Activated CD4-positive, alpha-beta T cell treated with anti-CD3 and anti-CD28 coated beads, Interleukin-2, amount 50 U/mL, for 48 hours (primary cell): ENCODE measurements at places on chromosomes 7 and 10.
A peak's percentile ranks its signal among the peaks of the same experiment; 100 is the strongest.

- no peak for DNase-seq
Observed at GRCh38 chr7:1703441-1703840, 33.4 kb downstream of the ELFN1 start.

- no peak for DNase-seq
Observed at GRCh38 chr10:122140941-122141623, 130.0 kb upstream of the BTBD16 start.

GRCh38 chr10:87508837-87509236 lies 4.1 kb downstream of the MINPP1 start:
- no peak for DNase-seq

- peak; percentile 57 for DNase-seq
Observed at GRCh38 chr10:100653957-100654781, 91.2 kb upstream of the PAX2 start.

- DNase-seq = no peak
Observed at GRCh38 chr10:70109064-70109729, 23.4 kb downstream of the AIFM2 start.

- DNase-seq = peak; percentile 43
Observed at GRCh38 chr7:617614-618538, 98.2 kb upstream of the PDGFA start.

DNA sequence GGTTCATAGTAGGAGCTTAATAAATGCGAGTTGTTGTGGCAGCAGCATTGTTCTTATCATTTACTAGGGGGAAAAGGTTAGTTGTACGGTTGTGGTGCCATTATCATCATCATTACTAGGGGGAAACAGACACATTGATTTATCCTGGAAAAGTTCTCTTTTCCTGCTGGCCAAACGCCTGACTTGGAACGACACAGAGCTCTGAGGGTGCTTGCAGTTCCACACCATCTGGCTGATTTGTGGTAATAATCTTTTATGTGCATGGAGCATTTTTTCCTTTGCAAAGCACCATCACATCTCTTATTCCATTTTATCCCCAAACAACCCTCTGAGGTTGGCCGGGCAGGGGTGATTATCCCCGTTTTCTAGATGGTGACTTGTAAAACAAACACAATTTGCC lies 219.4 kb downstream of the BUB3 start:
- no peak for DNase-seq

DNA sequence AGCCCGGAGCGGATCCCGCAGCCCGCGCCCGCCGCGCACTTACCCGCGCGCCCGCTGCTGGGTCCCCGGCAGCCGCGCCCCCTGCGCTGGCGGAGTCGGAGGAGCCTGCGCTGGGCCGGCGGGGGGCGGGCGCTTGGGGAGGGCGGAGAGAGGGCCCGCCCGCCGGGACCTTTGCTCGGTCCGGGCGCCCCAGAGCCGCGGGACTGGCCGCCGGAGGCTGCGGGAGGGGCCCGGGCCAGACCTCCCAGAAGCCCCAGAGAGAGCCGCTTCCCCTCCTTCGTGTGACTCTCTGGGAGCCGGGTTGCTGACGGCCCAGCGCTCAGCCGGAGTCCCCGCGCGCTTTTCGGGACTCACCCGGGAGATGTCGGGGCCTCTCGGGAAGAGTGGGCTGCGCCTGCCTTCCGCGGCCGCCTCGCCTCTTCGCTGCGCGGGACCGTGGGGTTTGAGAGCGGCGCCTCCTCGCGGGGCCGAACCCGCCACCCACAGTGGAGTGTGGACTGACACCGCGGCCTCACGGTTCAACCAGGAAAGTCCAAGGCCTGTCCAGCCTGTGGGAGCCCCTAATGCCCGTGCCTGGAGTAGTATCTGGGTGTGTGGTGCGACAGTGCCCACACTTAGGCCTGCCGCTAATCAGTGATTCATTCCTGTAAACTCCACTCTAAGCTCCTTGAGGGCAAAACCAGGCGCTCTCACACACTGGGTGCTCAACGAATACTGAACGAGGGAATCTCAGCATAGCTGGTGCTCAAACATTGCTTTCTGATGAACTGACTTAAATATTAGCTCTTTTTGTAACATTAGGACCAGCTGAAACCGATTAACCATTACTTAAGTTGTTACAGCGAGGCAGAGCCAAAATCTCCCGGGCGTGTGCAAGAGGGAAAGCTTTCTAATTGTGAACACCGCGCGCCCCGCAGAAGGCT lies at the start of gene GSDME:
Gene GSDME, minus strand, starts transcription at position 112 of the 923 bp plus-strand sequence. CDS start 7,690 bp downstream, outside the sequence.
- peak; percentile 37 for DNase-seq

- no peak for DNase-seq
Observed at GRCh38 chr7:43791665-43792064, 33.2 kb downstream of the BLVRA start.

DNA sequence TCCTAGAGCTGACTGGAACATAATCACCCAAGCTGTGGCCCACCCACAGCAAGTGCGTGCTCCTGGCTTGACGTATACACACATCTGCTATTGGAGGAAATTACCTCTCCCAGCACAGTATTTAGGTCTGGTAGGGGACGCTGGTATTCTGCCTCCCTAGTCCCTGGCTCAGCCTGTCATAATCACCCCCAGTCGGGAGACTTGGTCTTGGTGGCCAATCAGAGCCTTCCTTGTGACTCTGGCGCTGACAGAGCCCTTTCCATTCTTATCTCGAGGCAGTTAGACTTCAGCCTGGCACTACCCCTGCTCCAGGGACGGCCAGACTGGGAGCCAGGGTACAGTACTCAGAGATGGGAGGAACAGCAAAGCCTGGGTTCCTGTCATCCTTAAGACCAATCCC lies 14.3 kb upstream of the PRKAG2 start:
- DNase-seq = no peak

GRCh38 chr7:45921381-45921698 lies 268 bp upstream of the IGFBP3 start:
- no peak for DNase-seq

- DNase-seq = no peak
Observed at GRCh38 chr7:154896076-154896475, 106.8 kb downstream of the PAXIP1 start.

DNA sequence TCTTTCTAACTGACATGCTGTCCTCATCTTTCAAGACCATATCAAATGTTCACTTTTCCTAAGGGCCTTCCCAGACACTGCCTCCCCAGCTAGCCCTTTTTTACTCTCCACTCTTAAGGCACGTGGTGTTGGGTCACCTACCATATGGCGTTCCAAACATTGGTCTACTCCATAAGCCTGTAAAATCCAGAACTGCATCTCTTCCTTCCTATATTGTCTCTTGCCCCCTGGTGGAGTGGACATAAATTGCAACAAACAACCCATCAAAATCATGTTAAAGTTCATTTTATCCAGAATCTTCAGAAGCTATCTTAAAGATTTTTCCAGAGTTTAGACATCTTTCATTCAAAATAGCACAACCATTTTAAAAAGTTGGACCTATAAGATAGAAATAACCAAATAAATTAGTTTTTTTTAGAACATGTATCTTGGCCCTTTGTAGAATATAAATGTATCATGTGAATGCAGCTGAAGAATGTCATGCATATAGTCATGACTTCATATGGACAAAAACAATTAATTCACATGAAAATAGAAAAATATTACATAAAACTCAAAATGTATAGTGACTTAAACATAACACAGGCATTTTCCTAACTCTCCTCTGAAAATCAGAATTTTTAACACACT lies 180.6 kb upstream of the CHRM2 start:
- no peak for DNase-seq

- DNase-seq = no peak
Observed at GRCh38 chr10:89278034-89278535, 23.8 kb upstream of the IFIT2 start.

- DNase-seq = peak; percentile 70
Observed at GRCh38 chr7:101538596-101539459, 90.3 kb downstream of the MYL10 start.

DNA sequence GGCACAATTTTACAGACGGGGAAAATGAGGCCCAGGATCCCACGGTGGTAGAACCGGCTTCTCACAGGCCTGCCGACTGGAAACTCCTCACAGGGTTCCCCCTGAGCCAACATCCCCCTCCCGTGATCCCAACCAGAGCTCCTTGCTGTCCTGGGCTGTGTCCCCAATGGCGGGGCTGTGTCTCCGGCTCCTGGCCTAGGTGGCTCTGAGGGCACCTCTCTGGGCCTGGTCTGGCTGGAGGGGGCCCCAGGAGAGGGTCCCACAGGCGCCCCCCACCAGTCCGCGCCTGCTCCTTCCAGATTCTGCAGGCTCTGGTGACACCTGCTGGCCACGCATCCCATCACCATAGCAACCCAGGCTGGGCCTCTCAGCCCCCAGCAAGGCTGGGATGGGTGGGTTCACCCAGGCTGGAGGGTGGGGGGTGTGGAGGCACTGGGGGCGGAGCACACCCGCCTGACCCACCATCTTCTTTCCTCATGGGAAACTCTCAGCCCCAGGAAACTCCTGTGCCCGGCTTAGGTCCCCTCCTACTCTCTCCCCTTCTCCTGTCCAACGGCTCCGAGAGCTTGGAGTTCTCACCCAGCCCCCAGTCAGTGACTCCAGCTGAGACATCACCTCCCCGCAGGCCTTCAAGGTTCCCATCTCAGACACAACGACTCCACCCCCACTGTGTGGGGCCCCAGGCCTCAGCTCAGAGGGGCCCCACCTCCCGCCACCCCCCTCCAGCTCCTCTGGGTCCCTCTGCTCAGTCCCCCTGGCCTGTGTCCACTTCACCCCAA lies 27.1 kb upstream of the TNRC18 start:
- DNase-seq = peak; percentile 27

GRCh38 chr10:120508966-120509365 lies 51.9 kb downstream of the PLPP4 start:
- DNase-seq = no peak

DNA sequence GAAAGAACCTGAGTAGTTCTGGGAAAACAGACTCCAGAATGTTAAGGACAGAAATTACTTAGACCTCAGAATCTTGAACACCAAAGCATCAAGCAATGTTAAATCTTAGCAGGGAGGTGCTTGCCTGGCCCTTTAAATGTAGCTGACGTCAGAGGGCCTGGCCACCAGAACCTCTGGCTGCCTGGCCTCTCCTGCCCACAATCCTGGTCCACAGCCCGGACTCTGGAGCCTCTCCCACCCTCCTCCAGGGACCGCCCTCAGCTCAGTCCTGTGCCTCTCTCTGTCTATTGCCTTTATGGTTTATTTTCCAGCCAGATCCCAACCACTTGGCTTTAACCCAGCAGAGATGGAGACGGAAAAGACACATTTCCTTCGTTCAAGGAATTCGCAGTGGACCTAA lies 42.2 kb upstream of the EGR2 start:
- no peak for DNase-seq

DNA sequence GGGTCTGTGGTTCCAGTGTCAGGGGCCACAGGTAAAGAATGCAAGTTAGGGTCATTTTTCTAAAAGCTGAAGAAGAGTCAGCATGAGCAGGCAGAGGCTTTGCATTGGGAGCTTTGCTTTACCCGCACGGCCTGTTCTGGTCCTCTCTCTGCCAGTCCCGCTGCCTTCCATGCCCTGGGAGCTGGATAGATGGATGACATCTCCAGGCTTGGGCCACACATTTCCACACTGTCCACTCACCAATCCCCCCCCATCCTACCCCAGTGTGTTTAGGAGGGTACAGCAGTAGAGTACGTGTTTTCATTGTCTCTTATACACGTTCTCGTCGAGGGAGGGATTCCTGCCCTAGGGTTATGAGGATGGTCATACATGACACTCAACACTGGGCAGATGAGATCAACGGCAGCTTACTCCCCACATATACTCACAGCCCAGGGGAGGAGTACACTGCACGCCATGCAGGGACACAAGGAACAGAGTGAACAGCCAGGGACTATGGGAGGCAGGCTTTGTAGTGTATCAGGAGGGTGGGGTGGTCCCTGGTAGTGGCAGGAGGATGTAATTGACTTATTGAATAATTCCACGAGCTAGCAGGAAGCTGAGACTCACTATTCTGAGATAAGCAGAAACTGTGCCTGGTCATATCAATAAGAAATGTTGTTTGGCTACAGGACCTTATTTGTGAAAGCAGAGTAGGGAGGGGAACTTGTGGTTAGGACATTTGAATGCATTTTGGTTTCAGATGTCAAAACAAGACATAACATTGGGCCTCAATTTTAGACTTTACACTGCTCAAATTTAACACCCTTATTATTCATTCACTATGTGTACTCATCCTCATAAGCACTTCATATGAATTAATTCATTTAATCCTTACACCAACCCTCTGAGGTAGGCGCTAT lies 36.6 kb downstream of the PLPP4 start:
- DNase-seq = no peak

DNA sequence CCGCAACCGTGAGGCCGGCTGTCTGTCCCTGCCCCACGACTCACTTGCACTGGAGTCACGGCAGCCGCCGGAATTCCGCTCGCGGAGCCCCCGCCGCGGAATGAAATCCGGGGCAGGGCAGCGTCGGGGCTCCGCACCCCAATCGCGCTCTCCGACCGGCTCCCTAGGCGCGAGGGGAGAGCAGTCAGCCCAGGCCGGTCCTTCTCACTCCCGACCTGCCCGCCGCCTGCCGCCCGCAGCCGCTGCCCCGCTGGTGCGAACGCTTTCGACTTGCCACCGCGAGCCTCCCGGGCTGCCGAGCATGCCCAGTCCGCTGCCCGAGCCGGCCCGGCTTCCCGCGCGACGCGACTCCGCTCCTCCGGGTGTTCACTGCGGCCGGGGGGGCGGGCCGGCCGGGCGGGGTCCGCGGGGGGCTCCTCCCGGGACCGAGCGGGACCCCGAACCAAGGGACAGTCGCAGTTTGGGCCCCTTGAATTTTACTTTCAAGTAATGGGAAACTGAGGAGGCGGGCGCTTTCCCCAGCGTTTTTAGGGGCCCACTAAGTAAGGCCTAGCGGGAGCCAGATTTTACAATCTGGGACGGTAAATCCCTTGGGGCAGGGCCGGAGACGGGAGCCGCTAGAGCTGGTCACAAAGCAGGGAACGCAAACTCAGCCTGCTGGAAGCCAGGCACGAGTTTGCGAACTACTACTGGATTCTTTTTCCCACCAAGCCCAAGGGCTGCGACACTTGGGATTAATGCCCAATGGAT lies at the start of gene SGMS1:
Gene SGMS1, minus strand, starts transcription at position 294 of the 750 bp plus-strand sequence. CDS start 279,842 bp downstream, outside the sequence.
- DNase-seq = peak; percentile 79

DNA sequence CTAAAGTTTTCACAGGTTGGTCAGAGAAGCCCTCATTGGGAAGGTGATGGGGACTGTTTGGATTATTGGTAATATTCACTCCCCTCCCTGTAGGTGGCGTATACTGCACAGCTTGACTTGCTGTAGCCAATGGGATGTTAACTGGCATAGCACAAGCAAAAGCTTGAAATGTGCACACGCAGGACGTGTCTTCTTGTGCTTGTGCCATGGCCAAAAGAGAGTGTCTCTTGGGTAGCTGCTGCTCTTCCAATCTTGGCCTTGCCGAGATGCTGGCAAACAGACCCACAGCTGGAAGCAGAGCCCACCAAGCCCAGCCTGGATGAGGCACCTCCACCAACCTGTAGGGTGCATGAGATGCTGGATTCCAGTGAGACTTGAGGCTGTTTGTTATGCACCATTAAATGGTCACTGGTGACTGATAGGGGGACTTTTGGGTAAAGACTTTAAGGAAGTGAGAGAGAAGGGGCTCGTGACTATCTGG lies 266.0 kb downstream of the GRID1 start:
- DNase-seq = no peak
